Temporal lobe (tissue), 4 donors: ENCODE measurements at places on chromosomes 1 and 21. TPM values are rescaled to one million over a fixed set of nuclear protein-coding genes. Genes with fewer than 3 reads are reported as not detected.

The TFF2 gene
- total RNA-seq, result not detected

The GUCA2B gene
- not detected for total RNA-seq

The LCE2A gene
- not detected for total RNA-seq

The GREM2 gene
- 12.0 TPM for total RNA-seq

The GRIK3 gene
- total RNA-seq, result 34.7 TPM

The DDR2 gene
- 5.2 TPM for total RNA-seq

The RGS1 gene
- total RNA-seq, result 12.5 TPM

The SLC1A7 gene
- total RNA-seq, result not detected

The LRRC3 gene
- 5.7 TPM for total RNA-seq

The MAST2 gene
- total RNA-seq, result 48.9 TPM

The SPRR1A gene
- total RNA-seq, result not detected

The TACSTD2 gene
- not detected for total RNA-seq

The BEST4 gene
- 0.49 TPM for total RNA-seq
